ENCODE measurements at places on chromosomes 7 and 10.

GRCh38 chr10:89888321-89889070 lies 187.1 kb downstream of the KIF20B start:
- no peak for DNase-seq

- DNase-seq, result no peak
Measured at GRCh38 chr10:33233635-33234034, 100.8 kb downstream of the NRP1 start.

- DNase-seq, result peak; percentile 72
Measured at GRCh38 chr7:43729214-43729923, at the start of gene COA1. Gene COA1, minus strand, starts transcription at chr7:43729523. Its CDS starts 80,909 bp downstream, at chr7:43648614.

- DNase-seq, result no peak
Measured at GRCh38 chr7:158602905-158603772, 15.5 kb upstream of the PTPRN2 start.

- DNase-seq, result no peak
Measured at GRCh38 chr10:44981172-44982113, 2.8 kb upstream of the DEPP1 start.

GRCh38 chr10:79286318-79286951 lies 60.8 kb upstream of the PPIF start:
- DNase-seq, result peak; percentile 75

GRCh38 chr10:46525177-46525823 lies 31.2 kb downstream of the GPRIN2 start:
- no peak for DNase-seq

- no peak for DNase-seq
Measured at GRCh38 chr7:55185941-55186609, 167.3 kb downstream of the EGFR start.

- DNase-seq, result no peak
Measured at GRCh38 chr7:44259547-44260457, 59.0 kb downstream of the YKT6 start.
